ENCODE measurements at places on chromosomes 6 and 20. TPM values are rescaled to one million over a fixed set of nuclear protein-coding genes. Genes with fewer than 3 reads are reported as not detected.

The DZANK1 gene
- total RNA-seq, result 1.7 TPM

The OPRM1 gene
- total RNA-seq, result not detected

The GSTA4 gene
- total RNA-seq, result 35.6 TPM

The CEP162 gene
- 3.3 TPM for total RNA-seq

The DOK5 gene
- 2.3 TPM for total RNA-seq

The CD40 gene
- 8.8 TPM for total RNA-seq

The TMEM14A gene
- total RNA-seq, result 11.0 TPM

The PDE7B gene
- not detected for total RNA-seq

The ESR1 gene
- under 0.01 TPM for total RNA-seq

The HDGFL1 gene
- not detected for total RNA-seq

The KLHDC3 gene
- 226 TPM for total RNA-seq

The CHMP4B gene
- total RNA-seq, result 31.8 TPM

The SPATA25 gene
- 0.41 TPM for total RNA-seq

The PAX1 gene
- total RNA-seq, result not detected

The TSHZ2 gene
- total RNA-seq, result 0.07 TPM

The SH3BGRL2 gene
- total RNA-seq, result 8.6 TPM

The HUS1B gene
- total RNA-seq, result 0.22 TPM

The FOXC1 gene
- 3.7 TPM for total RNA-seq

The CLPSL1 gene
- not detected for total RNA-seq

The PPIL6 gene
- total RNA-seq, result not detected

The FOXA2 gene
- total RNA-seq, result 19.3 TPM

The CDYL gene
- 65.6 TPM for total RNA-seq

The SCUBE3 gene
- total RNA-seq, result 0.45 TPM

The MYLK2 gene
- 0.21 TPM for total RNA-seq

The DAAM2 gene
- total RNA-seq, result 0.97 TPM

The SLC24A3 gene
- 0.44 TPM for total RNA-seq

The TMC2 gene
- total RNA-seq, result not detected

Data from H7 (cell line).